Hindlimb muscle (tissue), 1 donor: ENCODE measurements at places on chromosomes 4 and X.

GRCh38 chrX:128438082-128438481, 385.9 kb upstream of the ACTRT1 start:
- DNase-seq = no peak

DNA sequence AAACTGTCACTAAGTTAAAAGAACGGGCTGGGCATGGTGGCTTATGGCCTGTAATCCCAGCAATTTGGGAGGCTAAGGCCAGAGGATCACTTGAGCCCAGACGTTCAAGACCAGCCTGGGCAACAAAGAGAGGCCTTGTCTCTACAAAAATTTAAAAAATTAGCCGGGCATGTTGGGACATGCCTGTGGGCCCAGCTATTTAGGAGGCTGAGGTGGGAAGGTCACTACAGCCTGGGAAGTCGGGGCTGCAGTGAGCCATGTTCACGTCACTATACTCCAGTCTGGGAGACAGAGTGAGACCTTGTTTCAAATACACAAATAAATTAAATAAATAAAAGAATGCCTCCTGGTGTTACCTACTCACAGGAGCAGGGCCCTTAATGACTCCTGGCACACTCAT, 69.5 kb downstream of the APBB2 start:
- DNase-seq = no peak

GRCh38 chrX:129650183-129650689, 4.5 kb downstream of the APLN start:
- no peak for DNase-seq

- peak; percentile 31 for DNase-seq
These were observed 92.4 kb downstream of the CXCL13 start for GRCh38 chr4:77697860-77698590.

GRCh38 chr4:17182888-17183287, 284.4 kb upstream of the LDB2 start:
- DNase-seq = no peak

DNA sequence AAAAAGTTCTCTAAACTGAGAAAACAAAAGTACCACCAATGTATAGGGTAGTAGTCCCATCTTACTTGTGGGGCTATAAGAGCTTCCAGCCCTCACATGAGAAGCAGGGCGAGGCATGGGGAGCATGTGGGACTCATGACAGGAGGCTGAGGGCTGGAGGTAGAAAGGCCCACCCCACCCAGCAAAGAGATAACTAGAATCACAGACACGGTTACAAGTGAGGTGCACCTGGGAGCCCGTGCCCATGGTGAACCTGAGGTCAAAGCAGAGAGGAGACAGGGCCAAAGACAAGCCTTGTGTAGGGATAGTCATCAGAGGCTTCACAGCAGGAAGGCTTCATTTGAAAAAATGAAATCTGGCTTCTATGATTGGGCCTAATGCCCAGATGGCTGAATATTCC, 55.4 kb downstream of the TTC29 start:
- no peak for DNase-seq

- no peak for DNase-seq
These were observed 245.2 kb downstream of the RAB28 start for GRCh38 chr4:13238936-13239335.

DNA sequence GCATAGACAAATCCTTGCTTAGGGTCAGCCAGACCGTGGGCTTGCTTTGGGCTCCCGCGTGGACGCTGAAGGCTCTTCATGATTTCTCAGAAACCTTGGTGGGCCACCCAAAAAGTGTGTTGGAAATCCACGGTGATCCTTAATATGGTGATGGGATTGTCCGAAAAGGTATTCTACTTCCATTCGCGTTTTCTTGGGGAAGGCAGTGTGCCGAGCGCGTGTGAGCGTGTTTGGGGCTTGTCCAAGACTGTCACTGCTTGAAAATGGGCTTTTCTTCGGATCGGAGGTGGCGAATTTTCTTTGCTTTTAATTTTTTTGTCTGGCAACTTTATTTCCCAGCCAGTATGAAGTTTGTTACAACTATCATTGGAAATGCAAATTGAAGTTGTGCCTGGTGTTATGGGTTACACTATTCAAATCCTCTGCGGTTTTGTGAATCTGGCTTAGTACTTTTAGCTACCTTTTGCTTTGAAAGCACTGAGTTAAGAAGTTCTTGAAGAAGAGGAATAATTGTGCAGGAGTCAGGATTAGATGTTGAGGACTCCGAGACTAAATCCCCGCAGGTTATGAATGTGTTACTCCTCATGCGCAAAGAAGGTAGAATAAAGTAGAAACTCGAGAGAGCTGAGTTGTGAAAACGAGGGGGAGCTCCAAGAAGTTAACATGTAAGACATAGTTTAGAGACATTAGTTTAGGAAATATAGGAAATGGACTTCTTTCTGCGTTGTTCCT, 3.2 kb downstream of the SPRY1 start:
- DNase-seq = no peak

GRCh38 chr4:30943356-30943755, 223.2 kb downstream of the PCDH7 start:
- no peak for DNase-seq

- DNase-seq = no peak
These were observed 177.7 kb upstream of the MID1 start for GRCh38 chrX:10798041-10798440.

DNA sequence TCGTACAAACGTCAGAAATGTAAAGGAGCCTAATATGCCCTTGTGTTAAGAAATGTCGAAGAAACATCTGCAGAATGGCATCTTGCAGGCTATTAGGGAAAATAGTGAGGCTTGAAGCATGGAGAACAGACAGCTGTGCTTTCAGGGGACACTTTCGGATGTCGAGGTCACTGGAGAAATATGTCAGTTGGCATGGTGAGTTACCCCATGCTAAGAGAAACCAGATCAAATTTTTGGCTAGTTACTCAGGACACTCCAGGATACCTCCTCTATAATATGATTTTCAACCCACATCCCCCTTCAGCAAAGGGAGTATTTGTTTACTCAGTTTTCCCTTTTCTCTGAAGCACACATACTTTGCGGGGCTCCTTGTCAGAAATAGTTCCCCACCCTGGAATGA, 171.4 kb downstream of the GPC3 start:
- DNase-seq = no peak

DNA sequence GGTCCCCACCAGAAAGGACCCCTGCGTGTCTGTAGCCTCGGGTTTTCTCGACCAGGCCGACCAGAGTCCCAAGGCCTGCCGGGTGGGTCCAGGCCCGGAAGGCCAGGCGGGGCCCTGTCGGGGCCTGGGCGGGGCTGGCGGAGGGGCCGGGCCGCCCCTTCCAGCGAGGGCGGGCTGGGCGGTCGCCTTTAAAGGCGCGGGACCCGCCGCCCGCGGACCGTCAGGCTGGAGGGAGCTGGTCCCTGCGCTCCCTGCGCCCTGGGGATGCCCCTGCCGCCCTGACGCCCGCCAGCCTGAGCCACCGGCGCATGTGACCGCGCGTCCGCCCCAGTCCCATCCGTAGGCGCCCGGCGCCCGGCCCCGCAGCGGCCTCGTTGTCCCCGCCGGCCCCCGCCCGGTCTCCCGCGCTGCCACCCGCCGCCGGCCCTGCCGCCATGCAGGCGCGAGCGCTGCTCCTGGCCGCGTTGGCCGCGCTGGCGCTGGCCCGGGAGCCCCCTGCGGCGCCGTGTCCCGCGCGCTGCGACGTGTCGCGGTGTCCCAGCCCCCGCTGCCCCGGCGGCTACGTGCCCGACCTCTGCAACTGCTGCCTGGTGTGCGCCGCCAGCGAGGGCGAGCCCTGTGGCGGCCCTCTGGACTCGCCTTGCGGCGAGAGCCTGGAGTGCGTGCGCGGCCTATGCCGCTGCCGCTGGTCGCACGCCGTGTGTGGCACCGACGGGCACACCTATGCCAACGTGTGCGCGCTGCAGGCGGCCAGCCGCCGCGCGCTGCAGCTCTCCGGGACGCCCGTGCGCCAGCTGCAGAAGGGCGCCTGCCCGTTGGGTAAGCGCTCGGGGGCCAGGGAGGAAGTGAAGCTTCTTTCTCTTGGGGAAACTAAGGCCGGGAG, at the start of gene HTRA3:
Gene HTRA3, plus strand, starts transcription at position 220 of the 883 bp plus-strand sequence. Its CDS starts 215 bp downstream, at position 435.
- DNase-seq = peak; percentile 76

DNA sequence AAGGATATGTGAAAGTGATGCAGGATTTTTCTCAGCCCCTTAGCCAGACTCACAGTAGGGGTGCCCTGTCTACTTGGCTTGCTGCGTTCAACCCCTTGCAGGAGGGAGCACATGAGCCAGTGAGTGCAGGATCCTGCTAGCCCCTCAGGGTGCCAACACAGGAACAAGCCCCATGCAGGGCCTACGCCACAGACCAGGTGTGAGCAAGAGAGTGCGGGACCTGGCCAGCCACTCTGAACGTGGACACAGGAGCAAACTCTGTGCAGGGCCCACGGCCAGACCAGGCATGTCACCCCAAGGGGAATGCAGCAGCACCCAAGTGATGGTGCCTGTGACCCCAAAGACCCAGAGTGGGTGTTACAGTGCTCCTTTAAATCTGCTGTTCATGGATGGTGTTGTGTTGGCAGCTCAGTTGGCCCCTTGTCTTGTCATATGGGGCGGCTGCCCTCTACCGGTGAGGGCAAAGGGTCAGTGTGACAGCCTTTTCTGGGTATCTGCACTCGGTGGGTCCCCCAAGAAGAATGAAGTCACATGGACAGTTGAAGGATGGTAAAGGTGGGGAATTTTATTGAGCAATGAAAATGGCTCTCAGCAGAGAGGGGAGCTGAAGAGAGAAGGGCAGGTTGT, 188.4 kb upstream of the MAOA start:
- no peak for DNase-seq

DNA sequence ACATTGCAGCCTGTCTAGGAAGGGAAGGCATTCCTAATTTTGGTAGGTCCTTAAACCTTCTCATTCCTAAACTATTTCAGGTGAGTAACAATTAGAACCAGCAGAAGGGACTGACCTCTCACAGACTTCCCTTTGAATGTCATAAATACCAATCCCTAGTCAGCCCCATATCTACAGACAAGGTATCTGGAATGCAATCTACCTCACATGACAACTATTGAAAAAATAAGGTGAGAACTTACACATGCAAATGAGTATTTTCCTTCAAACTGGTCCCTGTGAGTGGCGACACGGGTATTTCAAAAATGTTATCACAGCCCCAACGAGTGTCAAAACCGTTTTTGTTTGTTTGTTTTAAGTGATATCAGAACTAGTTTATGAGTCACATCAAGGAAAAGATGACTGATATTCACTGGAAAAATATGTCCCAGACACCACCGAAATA, 102.4 kb upstream of the VCX2 start:
- no peak for DNase-seq

- DNase-seq = no peak
These were observed 9.2 kb downstream of the VCX start for GRCh38 chrX:7852166-7852565.

- no peak for DNase-seq
These were observed 4.3 kb downstream of the FGFR3 start for GRCh38 chr4:1797298-1797860.

GRCh38 chr4:142405695-142406498, 440.2 kb downstream of the INPP4B start:
- peak; percentile 28 for DNase-seq

- no peak for DNase-seq
These were observed 241.7 kb upstream of the TLL1 start for GRCh38 chr4:165631208-165631894.

DNA sequence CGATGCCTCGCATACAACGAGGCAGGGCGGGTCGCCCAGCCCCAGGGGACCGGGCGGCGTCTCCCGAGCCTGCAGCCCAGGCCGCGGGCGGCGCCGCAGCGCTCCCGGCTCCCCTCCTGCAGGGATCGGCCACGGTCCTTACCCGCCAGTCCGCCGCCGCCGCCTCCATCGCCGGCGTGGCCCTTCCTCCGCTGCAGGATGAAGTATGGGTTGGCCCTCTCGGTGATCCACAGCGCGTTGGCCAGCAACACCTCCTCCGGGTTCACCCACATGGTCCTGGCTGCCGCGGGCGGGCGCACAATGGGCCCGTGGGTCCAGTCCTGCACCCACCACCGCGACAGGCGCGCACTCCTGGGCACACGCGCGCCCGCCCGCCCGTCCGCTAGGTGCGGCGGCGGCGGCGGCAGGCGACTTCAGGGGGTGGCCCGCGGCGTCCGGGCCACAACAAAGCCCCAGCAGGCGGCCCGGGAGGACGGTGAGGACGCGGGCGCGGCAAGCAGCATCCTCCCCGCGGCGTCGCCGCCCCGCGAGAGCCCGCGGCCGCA, 339 bp downstream of the TBC1D9 start:
- DNase-seq = peak; percentile 55

DNA sequence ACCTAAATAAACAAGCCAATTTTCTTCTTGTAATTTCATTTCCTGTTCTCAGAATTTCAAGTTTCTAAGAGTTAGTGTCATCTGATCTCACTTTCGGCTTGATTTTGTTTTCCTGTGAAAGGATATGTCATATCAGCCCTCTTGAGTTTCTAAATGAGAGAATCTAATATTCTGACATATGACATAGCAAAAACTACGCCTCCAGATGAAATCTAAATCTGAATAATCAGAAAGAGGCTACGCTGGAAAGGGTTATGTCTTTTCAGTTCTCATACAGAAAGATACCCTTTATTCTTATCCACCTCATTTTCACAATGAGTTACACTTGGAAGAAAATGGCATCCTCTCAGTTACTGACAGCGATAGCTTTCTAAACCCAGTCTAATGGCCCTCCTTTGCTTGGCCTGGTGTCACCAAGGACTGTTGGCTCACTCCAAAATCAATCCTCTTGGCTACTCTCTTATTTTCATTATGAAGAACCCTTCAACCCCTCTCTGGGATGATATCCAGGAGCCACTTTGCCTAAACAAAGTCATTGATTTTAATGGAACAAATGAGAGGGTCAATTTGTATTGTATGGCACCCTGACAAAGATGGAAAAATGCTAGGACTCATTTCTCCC, 65.6 kb downstream of the ASB9 start:
- no peak for DNase-seq

GRCh38 chr4:150909116-150909515, 106.0 kb downstream of the LRBA start:
- DNase-seq = no peak

DNA sequence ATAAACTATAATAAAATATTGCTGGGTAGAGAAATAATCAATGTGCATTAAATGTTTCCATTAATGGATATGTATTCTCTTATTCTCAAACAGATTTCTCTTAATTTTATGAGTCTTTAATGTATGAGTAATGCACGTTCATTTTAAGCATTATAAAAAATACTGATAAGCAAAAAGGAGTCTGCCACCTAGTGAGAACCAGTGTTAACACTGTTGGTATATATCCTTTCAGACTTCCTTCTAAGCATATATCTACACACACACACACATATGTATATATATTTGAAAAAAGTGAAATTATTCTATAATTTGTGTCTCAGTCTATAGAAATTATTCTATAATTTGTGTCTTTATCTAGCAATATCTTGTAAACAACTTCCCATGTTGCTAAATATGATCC, 49.9 kb upstream of the MTMR1 start:
- no peak for DNase-seq

- DNase-seq = no peak
These were observed 83.3 kb downstream of the SPRY1 start for GRCh38 chr4:123479944-123480343.

DNA sequence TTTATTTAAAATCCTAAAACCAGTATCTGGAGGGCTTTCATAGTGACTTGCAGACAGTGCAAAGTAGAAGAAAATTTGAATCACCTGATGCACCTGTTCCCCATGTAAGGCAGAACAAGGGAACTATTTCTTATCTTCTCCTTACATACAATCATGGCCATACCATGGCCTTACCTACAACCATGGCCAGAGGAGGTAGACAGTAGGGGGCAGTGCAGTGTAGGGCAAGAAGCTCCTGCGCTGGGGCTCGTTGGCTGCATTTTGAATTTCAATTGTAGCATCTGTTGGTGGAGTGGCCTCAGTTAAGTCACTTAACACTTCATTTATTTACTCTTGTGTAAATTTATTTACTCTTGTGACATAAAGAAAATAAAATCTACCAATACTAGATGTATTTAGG, 33.0 kb downstream of the GALNTL6 start:
- DNase-seq = no peak

GRCh38 chr4:8306511-8307021, 37.0 kb downstream of the HTRA3 start:
- no peak for DNase-seq
